ENCODE measurements at places on chromosomes 11 and 22. TPM values are rescaled to one million over a fixed set of nuclear protein-coding genes. Genes with fewer than 3 reads are reported as not detected.
A peak's percentile ranks its signal among the peaks of the same experiment; 100 is the strongest.

OR8A1 gene
- not detected for total RNA-seq

WNT7B gene
- not detected for total RNA-seq

SLC6A5 gene
- total RNA-seq: not detected

BACE1-AS gene
- 10.1 TPM for total RNA-seq

GAL gene
- 14.1 TPM for total RNA-seq

TMEM86A gene
- total RNA-seq: 2.7 TPM

- H3K36me3 ChIP-seq: peaks cover 9% of the 10 kb centered on the region
- no peaks in the 10 kb centered on the region for H3K4me1 ChIP-seq
- H3K27me3 ChIP-seq: no peaks in the 10 kb centered on the region
- H3K4me3 ChIP-seq: no peak overlapping the region
- no peak for DNase-seq
Observed at GRCh38 chr22:26529345-26529744, 17.1 kb upstream of the TFIP11 start.

AIFM3 gene
- 112 TPM for total RNA-seq

DNA sequence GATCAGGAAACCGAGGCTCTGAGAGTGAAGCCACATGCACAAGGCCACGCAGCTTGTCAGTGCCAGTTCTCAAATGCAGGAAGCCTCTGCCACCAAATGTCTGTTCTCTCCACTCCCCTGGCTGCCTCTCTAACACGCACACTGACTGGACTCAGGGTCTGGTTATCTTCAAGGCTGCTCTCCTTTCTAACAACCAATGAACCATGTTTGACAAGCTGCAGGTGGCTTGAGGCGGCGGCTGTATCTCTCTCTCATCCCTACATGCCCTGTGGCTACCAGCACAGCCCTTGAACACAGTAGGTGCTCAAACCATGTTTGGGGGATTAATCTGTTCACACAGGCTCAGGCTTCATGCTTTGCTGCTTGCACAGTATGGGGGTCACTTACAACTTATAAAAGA is 23.7 kb downstream of the MFNG start:
- no peaks in the 10 kb centered on the region for H3K36me3 ChIP-seq
- no peak overlapping the region for H3K4me3 ChIP-seq
- H3K27ac ChIP-seq: no peak overlapping the region
- no peak for DNase-seq
- peaks cover 11% of the 10 kb centered on the region for H3K27me3 ChIP-seq

- no peak overlapping the region for H3K4me3 ChIP-seq
- H3K36me3 ChIP-seq: no peaks in the 10 kb centered on the region
- H3K27me3 ChIP-seq: no peaks in the 10 kb centered on the region
- no peak overlapping the region for H3K27ac ChIP-seq
Observed at GRCh38 chr11:119081682-119082260, 2.9 kb upstream of the HMBS start.

GRCh38 chr11:36500315-36500721 is 9.8 kb downstream of the TRAF6 start:
- peak; percentile 16 for DNase-seq
- H3K4me3 ChIP-seq: no peak overlapping the region
- H3K27ac ChIP-seq: no peak overlapping the region
- H3K27me3 ChIP-seq: no peaks in the 10 kb centered on the region
- H3K4me1 ChIP-seq: peaks cover 10% of the 10 kb centered on the region

GRCh38 chr11:83371489-83371888 is 85.3 kb upstream of the CCDC90B start:
- no peaks in the 10 kb centered on the region for H3K27me3 ChIP-seq
- H3K27ac ChIP-seq: no peak overlapping the region
- H3K4me3 ChIP-seq: no peak overlapping the region
- no peak for DNase-seq
- no peaks in the 10 kb centered on the region for H3K4me1 ChIP-seq

- no peaks in the 10 kb centered on the region for H3K27me3 ChIP-seq
- H3K4me1 ChIP-seq: no peaks in the 10 kb centered on the region
- no peak overlapping the region for H3K4me3 ChIP-seq
- no peak for DNase-seq
- no peaks in the 10 kb centered on the region for H3K36me3 ChIP-seq
- no peak overlapping the region for H3K27ac ChIP-seq
Observed at GRCh38 chr22:24410110-24410856, 17.1 kb upstream of the ADORA2A start.

GRCh38 chr11:95095858-95096587 is 6.4 kb downstream of the ENDOD1 start:
- no peak overlapping the region for H3K27ac ChIP-seq
- peaks cover 46% of the 10 kb centered on the region for H3K4me1 ChIP-seq
- no peaks in the 10 kb centered on the region for H3K27me3 ChIP-seq
- H3K4me3 ChIP-seq: no peak overlapping the region

GAL3ST3 gene
- not detected for total RNA-seq

GRCh38 chr22:38075105-38075825 is 8.7 kb downstream of the SLC16A8 start:
- peaks cover 26% of the 10 kb centered on the region for H3K36me3 ChIP-seq
- DNase-seq: no peak
- H3K4me1 ChIP-seq: no peaks in the 10 kb centered on the region
- H3K27ac ChIP-seq: no peak overlapping the region
- H3K4me3 ChIP-seq: no peak overlapping the region

GRCh38 chr11:61716478-61717285 is 35.8 kb upstream of the MYRF start:
- H3K27me3 ChIP-seq: no peaks in the 10 kb centered on the region
- H3K36me3 ChIP-seq: no peaks in the 10 kb centered on the region
- peaks cover 8% of the 10 kb centered on the region for H3K4me1 ChIP-seq
- no peak overlapping the region for H3K4me3 ChIP-seq

GRCh38 chr11:36249246-36249645 is 40.0 kb downstream of the COMMD9 start:
- no peaks in the 10 kb centered on the region for H3K36me3 ChIP-seq
- peaks cover 25% of the 10 kb centered on the region for H3K27me3 ChIP-seq
- H3K27ac ChIP-seq: no peak overlapping the region
- DNase-seq: no peak

- no peaks in the 10 kb centered on the region for H3K4me1 ChIP-seq
- H3K36me3 ChIP-seq: no peaks in the 10 kb centered on the region
- no peak for DNase-seq
Observed at GRCh38 chr11:113138731-113139130, 175.7 kb upstream of the TTC12 start.

H19 gene
- total RNA-seq: 20.7 TPM

HEPHL1 gene
- not detected for total RNA-seq

- H3K36me3 ChIP-seq: no peaks in the 10 kb centered on the region
- DNase-seq: no peak
- no peaks in the 10 kb centered on the region for H3K27me3 ChIP-seq
- H3K4me1 ChIP-seq: peaks cover 3% of the 10 kb centered on the region
- no peak overlapping the region for H3K4me3 ChIP-seq
- H3K27ac ChIP-seq: no peak overlapping the region
Observed at GRCh38 chr11:61065955-61066638, 36.2 kb upstream of the CD5 start.

DNA sequence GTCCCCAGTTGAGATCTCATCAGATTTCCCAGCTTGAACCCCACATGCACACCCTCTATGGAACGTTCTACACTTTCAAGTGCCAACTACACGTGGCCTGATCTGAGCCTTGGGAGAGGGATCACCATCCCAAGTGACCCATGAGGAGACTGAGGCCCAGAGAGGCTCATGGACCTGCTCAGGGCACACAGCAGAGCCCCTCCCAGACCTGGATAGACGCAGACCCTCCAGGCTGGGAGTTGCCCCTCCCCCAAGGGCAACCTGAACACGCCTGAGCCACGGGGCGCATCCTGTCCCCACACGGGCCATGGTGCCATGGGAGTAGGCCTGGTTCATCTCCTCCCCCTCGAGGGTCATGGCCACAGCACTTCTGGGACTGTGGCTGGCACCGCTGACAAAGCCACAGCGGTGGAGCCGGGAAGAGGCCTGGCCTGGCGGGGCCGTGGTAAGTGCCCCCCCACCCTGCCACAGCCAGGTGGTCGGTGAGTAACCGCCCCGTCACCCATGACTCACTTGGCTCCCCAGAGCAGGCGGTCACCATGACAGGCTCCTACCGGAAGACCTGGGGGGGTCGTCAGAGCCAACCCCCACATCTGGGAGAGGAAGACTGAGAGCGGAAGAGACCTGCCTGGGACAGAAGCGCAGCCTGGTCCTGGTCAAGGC is 8.1 kb downstream of the WNT7B start:
- H3K4me3 ChIP-seq: no peak overlapping the region
- no peaks in the 10 kb centered on the region for H3K36me3 ChIP-seq
- H3K27ac ChIP-seq: no peak overlapping the region
- DNase-seq: no peak

PRPF19 gene
- total RNA-seq: 70.3 TPM

DNA sequence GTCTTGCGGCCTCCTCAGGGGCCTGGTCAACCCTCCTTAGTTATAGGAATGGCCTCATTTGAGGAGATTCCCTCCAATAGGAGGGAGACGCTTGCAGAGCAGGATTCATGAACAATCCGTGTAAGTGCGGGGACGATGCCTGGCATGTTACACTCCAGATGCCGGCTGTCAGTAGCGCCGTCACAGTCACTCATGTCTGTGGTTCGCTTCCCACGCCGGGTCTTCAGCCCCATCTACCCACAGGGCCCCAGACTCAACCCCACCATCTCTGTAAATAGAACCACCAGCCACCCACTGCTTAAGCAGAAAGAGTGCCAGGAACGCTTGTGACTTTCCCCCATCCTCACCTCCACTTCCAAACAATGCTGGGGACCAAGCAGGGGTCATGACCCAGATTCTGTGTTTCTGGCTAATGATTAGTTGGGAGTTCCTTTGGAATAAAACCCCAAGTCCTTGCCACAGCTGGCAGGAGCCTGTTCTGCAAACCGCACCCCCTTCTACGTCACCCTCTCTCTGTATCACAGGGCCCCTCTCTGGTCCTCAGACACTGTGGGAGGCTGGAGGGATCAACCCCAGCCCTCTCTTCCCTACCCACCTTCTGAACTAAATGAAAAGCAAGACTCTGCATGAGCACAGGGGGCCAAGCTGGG is 38.8 kb upstream of the TOLLIP start:
- peaks cover 17% of the 10 kb centered on the region for H3K27me3 ChIP-seq
- no peaks in the 10 kb centered on the region for H3K4me1 ChIP-seq
- H3K36me3 ChIP-seq: no peaks in the 10 kb centered on the region
- no peak for DNase-seq

GRCh38 chr11:81394311-81394710 is 1339.4 kb downstream of the FAM181B start:
- no peak for DNase-seq
- no peaks in the 10 kb centered on the region for H3K36me3 ChIP-seq
- H3K27me3 ChIP-seq: no peaks in the 10 kb centered on the region
- H3K27ac ChIP-seq: no peak overlapping the region

- no peaks in the 10 kb centered on the region for H3K36me3 ChIP-seq
- DNase-seq: no peak
- no peak overlapping the region for H3K27ac ChIP-seq
- no peaks in the 10 kb centered on the region for H3K27me3 ChIP-seq
- no peaks in the 10 kb centered on the region for H3K4me1 ChIP-seq
- H3K4me3 ChIP-seq: no peak overlapping the region
Observed at GRCh38 chr11:28759311-28759710, 651.1 kb downstream of the METTL15 start.

PCF11 gene
- 90.8 TPM for total RNA-seq

- no peak overlapping the region for H3K27ac ChIP-seq
- H3K36me3 ChIP-seq: no peaks in the 10 kb centered on the region
- H3K4me3 ChIP-seq: no peak overlapping the region
- H3K4me1 ChIP-seq: no peaks in the 10 kb centered on the region
Observed at GRCh38 chr22:38124236-38124974, 13.9 kb upstream of the BAIAP2L2 start.

DNA sequence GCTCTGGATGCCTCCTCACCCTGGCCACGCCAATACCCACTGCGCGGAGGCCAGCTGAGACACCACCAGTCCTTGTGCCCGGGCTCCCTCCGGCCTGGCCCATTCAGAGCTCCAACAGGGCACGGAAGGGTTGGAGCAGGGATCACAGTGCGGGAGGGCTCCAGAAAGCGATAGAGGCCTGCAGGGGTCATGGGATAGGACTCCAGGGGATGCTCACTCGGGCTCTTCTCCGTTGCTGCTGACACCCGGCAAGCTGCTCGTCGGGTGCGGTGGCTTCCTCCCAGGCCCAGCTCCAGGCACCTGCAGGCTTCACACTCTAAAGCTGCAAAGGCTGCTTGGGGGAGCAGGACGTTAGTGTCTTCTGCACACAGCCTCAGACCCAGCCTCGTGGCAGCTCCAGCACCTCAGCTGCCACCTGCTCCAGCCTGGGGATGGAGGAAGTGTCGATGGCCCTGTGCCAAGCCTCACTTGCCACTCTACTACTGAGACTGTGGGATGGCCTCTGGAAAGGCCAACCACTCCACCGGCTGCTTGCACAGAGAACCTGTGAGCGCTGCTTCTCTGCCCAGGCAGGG is 10.6 kb downstream of the WNT7B start:
- H3K27ac ChIP-seq: no peak overlapping the region
- H3K4me1 ChIP-seq: peaks cover 9% of the 10 kb centered on the region

DNA sequence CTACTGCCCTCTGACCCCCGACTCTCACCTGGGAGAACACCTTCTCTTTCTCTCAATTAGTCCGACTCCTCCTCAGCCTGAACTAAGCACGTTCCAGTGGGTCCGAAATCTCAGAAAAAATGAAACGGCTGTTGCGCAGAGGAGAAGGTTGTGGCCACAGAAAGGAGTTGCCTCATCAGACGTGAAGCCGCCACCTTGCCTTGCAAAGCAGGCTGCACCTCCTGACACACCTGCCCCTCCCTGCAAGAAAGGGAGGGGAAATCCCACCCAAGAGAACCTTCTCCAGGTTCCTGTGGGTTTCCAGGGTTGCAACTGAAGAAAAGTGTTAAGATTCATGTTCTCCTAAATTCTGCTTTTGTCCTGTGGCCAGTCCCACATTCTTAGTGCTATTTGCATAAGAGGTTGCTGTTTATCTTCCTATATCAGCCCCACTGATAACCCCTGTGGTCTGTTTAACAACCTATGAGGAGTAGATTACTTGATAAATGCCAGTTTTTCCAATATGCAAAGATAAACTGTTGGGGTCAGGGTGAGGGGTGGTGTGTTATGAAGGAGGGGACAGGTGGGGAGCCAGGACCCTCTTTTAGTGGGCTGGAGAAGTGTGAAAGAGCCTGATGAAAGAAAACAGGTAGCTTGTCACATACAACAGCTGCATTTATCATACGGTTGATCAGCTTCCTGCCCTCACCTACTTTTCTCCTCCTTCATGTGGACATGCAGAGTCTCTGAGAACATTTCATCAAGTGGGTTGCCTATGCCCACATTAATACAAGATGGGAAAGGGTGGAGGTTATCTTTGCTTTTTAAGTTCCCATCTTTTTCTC is 18.2 kb downstream of the ZBTB16 start:
- peak; percentile 51 for DNase-seq
- no peaks in the 10 kb centered on the region for H3K27me3 ChIP-seq
- H3K4me1 ChIP-seq: peaks cover 57% of the 10 kb centered on the region
- peak overlapping the region; percentile 66 for H3K27ac ChIP-seq
- no peak overlapping the region for H3K4me3 ChIP-seq
- no peaks in the 10 kb centered on the region for H3K36me3 ChIP-seq

DNA sequence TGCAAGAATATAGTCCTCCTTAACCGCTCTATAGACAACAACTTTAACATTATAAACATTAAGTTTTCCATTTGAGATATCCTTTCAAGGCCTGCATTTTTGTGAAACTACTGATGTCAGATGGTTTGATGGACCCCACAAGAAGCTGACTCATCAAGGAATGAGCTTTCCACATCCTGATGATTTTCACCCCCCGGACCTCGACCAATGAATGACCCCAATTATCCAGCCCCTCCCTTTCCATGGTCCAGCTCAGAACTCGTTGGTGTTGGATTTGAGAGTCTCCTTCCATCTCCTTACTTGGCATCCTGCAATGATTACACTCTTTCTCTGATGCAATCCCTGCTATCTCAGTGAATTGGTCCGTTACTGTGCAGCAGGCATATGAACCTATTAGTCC is 31.8 kb upstream of the GUCY1A2 start:
- H3K36me3 ChIP-seq: no peaks in the 10 kb centered on the region
- no peak overlapping the region for H3K4me3 ChIP-seq
- no peaks in the 10 kb centered on the region for H3K27me3 ChIP-seq
- H3K27ac ChIP-seq: no peak overlapping the region
